ENCODE measurements at places on chromosomes 2 and 18.

DNA sequence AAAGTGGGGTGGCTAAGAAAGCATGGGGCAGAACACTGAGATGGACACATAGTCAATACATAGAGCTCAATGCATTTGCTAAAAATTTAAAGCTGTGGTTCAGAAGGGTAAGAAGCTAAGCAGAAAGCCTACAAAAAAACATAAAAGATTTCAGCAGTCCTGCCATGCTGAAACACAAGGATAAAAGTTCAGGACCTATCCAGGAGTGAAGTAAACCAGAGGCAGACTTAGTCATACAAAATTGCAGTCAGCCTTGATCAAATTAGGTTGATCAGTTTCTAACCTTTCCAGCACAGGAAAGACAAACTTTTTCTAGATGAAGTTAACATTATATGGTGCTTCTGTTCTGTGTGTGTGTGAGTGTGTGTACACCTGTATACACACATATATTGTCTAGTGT lies 120.8 kb upstream of the RBMS1 start:
- DNase-seq, result no peak

DNA sequence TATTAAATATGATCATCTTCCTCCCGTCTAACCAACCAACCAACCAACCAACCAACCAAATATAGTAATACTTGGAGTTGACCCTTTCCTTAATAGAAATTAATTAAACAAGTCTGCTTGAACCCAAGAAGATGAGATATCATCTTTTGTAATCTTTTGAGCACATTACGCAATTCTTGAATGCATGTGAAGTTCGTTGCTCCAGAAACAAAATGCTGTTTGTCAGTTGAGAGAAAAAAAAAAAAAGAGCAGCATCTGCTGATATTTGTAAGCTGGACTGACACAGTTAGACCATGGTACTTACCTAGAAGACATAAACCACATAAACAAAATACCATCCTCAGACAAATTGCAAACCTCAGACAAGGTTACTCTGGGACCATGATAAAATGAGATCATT lies 9.2 kb upstream of the SERPINB2 start:
- no peak for DNase-seq

GRCh38 chr2:82875858-82876257 lies 1583.2 kb downstream of the SUCLG1 start:
- DNase-seq, result no peak

GRCh38 chr2:61712060-61712459 lies 141.8 kb downstream of the FAM161A start:
- DNase-seq, result no peak

DNA sequence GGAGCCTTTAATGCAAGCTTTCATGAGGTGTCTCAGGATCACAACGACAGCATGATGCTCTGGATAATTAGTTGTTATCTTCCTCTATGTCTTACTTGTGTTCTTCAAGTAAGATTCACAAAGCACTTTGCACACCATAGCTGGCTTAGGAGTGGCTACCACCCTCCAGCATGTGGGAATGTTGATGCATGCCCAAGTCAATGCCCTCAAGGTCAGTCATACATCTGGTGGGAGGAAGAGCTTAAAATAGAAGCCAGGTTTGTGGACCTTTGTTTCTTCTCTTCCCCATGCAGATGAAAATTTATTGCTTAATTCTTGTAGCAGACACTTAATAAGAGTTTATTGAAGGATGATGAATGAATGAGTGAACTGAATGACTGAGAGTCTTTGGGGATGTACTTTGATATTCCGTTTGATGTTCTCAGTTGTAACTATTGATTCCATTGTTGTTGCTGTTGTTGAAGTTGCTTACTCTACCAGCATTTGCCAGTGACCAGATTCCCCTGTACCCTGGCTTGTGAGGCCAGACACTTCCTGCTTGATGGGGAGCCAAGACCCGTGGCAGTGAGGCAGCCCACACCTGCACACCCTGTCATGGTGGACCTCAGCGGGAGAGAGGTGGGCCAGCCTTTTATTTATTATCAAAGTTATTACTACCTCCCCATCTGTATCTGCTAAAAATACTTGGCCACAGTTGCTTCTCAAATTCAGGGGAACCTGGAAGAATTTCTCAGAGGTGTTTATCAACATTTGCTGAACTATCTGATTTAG lies 137.8 kb downstream of the LAMA3 start:
- DNase-seq, result no peak

DNA sequence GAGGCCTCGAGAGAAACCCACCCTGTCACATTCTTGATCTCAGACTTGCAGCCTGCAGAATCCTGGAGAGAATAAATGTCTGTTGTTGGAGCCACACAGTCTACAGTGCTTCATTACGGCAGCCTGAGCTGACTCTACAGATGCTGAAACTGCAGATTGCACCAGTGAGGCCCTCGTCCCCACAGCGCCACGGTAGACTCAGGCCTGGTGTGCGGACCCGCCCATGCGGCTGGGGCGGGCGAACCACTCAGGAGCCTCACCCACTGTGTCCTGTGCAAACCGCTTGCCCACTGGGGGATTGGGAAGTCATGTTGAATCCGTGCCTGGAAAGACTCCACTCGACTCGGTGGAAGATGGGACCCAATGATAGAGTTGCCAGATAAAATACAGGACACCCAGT lies 125.2 kb upstream of the COPS8 start:
- no peak for DNase-seq

GRCh38 chr2:85607268-85608215 lies 4.3 kb downstream of the C2orf68 start:
- no peak for DNase-seq

DNA sequence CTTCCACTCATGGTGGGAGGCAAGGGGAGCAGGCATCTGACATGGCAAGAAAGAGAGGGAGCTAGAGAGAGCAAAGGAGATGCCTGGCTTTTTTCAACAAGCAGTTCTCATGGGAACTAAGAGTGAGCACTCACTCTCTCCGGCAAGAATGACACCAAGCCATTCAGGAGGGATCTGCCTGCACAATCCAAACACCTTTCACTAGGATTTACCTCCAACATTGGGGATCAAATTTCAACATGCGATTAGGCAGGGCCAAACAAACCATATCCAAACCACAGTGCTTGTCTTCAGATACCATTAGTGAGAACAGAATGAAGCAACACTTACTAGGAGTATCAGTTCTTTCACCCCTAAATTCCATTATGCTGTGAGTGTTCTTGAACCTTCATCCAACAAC lies 77.3 kb downstream of the FIGN start:
- DNase-seq, result no peak

DNA sequence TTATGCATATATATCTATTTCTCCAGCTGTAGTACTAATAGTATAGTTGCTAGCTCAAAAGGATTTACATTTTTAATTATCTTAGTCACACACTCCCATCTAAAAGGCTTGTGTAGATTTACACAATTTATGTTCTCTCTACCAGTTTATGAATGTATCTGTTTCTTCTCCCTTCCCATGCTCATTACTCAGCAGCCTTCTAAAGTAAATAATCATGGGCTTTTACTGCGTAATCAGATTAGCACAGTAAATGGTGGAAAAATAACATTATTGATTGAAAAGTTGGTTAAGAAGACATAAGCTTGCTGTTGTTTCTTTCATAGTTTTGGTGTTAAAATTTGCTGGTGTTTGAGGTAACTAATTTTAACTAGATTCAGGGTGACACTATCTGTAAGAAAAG lies 81.8 kb downstream of the PTPN4 start:
- no peak for DNase-seq

- no peak for DNase-seq
Observed at GRCh38 chr2:30710016-30710415, 97.2 kb downstream of the CAPN13 start.

- no peak for DNase-seq
Observed at GRCh38 chr2:238143239-238143951, 4.9 kb downstream of the KLHL30 start.

- DNase-seq, result no peak
Observed at GRCh38 chr2:130737592-130737991, 8.7 kb downstream of the GPR148 start.

DNA sequence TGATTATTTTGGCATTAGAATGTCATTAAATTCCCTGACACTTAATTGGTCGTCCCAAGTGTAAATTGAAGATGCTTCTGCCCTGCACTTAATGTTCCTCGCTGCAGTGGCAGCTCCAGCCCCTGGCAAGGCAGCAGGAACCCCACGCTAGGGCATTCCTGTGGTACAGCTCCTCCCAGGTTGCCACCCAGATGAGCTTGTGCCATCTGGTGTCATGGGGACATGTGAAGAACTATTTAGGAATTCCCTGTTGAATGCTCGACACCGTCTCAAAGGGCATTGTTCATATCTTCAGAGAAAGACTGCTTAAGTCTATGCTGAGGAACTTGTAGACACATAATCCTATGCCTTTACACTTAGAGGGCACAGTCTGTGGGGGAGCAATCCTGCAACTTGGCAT lies 38.9 kb downstream of the BCL2L11 start:
- DNase-seq, result no peak

DNA sequence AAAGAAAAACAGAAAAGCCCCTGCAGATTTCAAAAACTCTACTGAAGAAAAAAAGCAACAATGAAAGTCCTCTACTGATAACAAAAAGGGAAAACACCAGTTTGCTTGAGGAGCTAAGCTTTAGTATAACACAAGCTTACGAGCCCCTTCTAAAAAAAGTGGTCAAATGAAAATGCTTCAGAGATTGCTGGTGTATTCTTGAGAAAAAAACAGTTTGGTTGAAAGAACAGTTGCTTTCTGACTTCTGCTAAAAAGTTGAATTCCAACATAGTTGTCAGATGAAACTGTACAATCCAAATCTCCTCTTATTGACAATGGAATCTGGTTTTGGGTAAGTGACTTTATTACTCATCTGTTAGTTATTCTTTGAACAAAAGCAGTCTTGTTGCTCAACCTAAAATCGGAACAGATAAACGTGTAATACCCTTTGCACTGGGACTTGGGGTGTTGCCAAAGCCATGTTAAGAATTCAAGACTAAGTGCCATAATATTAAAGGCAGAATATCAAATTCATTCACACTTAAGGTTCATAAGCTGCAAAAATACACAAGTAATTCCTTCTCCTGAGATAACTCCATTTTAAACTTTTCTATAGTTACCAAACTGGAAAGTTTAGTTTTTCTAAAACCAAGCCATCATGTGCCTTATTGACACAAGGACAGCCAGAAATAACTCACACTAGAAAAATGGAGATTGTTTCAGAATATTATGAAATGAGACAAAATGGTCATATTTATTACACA lies 45.3 kb upstream of the SPAG16 start:
- DNase-seq, result no peak

- DNase-seq, result no peak
Observed at GRCh38 chr2:48283586-48284269, 246.2 kb upstream of the STON1 start.

GRCh38 chr2:150938527-150938926 lies 323.1 kb downstream of the RBM43 start:
- DNase-seq, result no peak

DNA sequence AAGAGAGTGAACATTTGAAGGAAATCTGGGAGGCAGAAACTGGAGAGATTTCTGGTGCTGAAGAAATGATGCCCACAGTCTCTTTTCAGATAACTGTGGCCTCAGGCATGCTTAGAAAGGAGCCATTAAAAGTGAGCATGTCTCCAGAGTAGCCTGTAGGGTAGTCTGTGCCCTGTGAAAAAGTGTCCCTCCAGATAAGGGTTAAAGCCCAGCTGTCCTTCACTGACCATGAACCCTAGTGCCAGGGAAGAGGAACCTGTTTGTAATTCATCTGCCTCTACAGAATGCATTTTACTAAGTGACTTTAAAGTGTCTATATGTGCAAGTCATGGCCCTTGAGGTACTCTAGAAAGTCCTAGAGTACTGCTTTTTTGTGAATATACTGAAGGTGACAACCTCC lies 30.5 kb upstream of the EHBP1 start:
- DNase-seq, result no peak

- DNase-seq, result no peak
Observed at GRCh38 chr2:226074391-226074790, 674.9 kb downstream of the NYAP2 start.

- no peak for DNase-seq
Observed at GRCh38 chr2:49359721-49360406, 205.5 kb upstream of the FSHR start.

GRCh38 chr18:73462092-73462491 lies 594.3 kb upstream of the NETO1 start:
- DNase-seq, result no peak

DNA sequence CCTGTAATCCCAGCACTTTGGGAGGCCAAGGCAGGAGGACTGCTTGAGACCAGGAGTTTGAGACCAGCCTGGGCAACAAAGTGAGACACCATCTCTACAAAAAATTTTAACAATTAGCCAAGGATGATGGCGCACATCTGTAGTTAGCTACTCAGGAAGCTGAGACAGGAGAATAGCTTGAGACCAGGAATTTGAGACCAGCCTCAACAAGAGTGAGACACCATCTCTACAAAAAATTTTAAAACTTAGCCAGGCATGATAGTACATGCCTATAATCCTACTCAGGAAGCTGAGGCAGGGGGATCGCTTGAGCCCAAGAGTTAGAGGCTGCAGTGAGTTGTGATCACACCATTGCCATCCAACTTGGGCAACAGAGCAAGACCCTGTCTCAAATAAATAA lies 7.0 kb downstream of the MEMO1 start:
- no peak for DNase-seq

DNA sequence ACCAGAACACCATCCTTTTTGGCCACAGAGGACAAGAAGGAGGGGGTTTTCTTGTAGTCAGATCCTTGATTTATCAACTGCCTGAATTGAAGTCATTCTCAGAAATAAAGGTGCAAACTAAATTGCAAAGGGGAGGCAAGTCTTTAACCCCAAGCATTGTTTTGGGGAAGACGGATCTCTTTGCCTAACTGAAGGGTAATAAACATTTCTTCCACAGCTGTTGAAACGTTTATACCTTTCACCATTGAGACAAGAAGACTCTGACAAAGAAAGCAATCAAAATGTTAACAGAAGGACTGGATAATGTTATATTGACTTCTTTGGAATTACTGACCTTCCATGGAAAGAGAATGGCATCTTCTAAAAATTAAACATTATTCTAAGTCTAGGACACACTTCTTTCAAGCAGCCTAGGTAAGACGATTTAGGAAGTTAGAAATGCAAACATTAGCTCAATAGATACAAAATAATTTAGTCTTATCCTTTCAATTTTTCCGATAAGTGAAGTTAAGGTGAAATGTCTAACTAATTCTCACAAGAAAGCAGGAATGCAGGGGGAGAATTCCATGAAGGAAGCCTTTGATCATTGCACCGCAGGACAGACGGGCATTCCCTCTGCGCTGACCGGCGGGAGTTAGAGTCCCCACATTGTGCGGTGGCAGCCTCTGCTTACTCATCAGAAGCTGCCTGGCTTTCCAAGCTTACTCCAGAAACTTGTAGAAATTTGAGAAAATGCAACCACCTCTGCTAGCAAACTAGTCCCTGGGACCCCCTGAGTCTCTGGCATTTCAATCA lies 69.4 kb upstream of the COPS8 start:
- DNase-seq, result no peak

- no peak for DNase-seq
Observed at GRCh38 chr18:54924948-54925347, 34.3 kb downstream of the CCDC68 start.
